ENCODE measurements at places on chromosomes 7 and 10. TPM values are rescaled to one million over a fixed set of nuclear protein-coding genes. Genes with fewer than 3 reads are reported as not detected.

GRCh38 chr10:86264481-86265231 is 101.9 kb downstream of the GRID1 start:
- no peak for DNase-seq
- H3K4me1 ChIP-seq: peaks cover 10% of the 10 kb centered on the region
- peaks cover 8% of the 10 kb centered on the region for H3K36me3 ChIP-seq
- peaks cover 77% of the 10 kb centered on the region for H3K27me3 ChIP-seq
- no peak overlapping the region for H3K27ac ChIP-seq
- H3K4me3 ChIP-seq: no peak overlapping the region

DNA sequence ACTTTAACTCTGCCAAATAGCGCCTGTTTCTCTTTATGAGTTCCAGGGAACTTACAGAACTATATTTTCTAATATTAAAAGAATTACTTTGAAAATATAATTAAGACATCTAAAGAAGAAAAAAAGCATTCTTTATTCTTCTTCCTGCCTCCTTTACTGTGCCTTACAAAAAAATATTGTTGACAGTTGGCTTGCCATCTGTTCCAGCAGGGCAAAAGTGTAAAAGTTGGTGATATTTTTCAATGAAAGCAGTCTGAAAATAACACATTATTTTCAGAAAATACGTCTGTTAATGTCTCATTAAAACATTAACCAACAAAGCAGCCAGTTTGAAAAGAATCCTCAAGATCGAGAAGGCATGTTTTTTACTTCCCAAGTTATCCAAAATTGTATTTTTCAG is 1032.2 kb upstream of the LRRTM3 start:
- no peaks in the 10 kb centered on the region for H3K4me1 ChIP-seq
- no peak overlapping the region for H3K4me3 ChIP-seq
- H3K27ac ChIP-seq: no peak overlapping the region
- no peaks in the 10 kb centered on the region for H3K27me3 ChIP-seq
- no peak for DNase-seq

GRCh38 chr7:70069977-70070376 is 471.7 kb downstream of the AUTS2 start:
- no peak overlapping the region for H3K27ac ChIP-seq
- H3K4me3 ChIP-seq: no peak overlapping the region
- no peaks in the 10 kb centered on the region for H3K4me1 ChIP-seq
- no peaks in the 10 kb centered on the region for H3K36me3 ChIP-seq
- DNase-seq: no peak

- no peaks in the 10 kb centered on the region for H3K27me3 ChIP-seq
- no peak for DNase-seq
- H3K27ac ChIP-seq: no peak overlapping the region
- H3K36me3 ChIP-seq: no peaks in the 10 kb centered on the region
- no peak overlapping the region for H3K4me3 ChIP-seq
Observed at GRCh38 chr10:103645141-103646054, 151.9 kb downstream of the NEURL1 start.

ZSCAN25 gene
- 29.8 TPM for total RNA-seq

ACBD7 gene
- total RNA-seq: not detected

STOX1 gene
- total RNA-seq: 0.12 TPM

VIPR2 gene
- total RNA-seq: not detected

- no peaks in the 10 kb centered on the region for H3K36me3 ChIP-seq
- no peak for DNase-seq
- H3K4me1 ChIP-seq: peaks cover 3% of the 10 kb centered on the region
- peaks cover 11% of the 10 kb centered on the region for H3K27me3 ChIP-seq
- H3K4me3 ChIP-seq: no peak overlapping the region
- H3K27ac ChIP-seq: no peak overlapping the region
Observed at GRCh38 chr10:42962902-42963231, 114.0 kb upstream of the RET start.

MCM10 gene
- total RNA-seq: 0.47 TPM

STEAP1B gene
- 0.75 TPM for total RNA-seq

All from T-helper 17 cell (primary cell).